Right ventricle myocardium superior (tissue), 1 donor: ENCODE measurements at places on chromosomes 1 and 21.

- DNase-seq = no peak
Measured at GRCh38 chr1:21687081-21687529, 17.9 kb upstream of the RAP1GAP start.

DNA sequence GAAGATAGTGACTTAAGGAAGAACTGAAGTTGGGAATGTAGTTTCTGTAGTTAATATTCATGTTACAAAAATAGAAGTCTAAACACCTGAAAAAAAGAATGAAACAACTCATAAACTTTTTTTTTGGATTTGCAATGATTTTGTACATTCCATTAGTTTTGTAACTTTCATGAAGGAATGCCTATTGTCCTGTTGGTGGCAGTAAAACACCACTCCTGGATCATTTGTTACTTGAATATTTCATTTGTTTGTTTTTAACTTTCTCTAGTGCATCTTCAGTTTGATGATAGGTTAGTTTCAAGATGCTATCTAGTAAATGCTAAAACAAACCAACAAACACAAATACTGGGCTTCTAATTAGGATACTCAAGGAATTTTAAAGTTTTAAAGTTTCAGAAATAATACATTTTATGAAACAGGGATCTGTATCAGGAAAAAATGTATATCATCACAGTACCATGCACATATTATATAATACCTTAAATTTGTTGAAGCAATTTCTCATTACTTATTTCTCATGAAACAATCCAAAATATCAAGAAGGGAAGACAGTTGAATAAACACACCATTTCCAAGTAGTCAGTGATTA, 229.7 kb upstream of the CACYBP start:
- no peak for DNase-seq

DNA sequence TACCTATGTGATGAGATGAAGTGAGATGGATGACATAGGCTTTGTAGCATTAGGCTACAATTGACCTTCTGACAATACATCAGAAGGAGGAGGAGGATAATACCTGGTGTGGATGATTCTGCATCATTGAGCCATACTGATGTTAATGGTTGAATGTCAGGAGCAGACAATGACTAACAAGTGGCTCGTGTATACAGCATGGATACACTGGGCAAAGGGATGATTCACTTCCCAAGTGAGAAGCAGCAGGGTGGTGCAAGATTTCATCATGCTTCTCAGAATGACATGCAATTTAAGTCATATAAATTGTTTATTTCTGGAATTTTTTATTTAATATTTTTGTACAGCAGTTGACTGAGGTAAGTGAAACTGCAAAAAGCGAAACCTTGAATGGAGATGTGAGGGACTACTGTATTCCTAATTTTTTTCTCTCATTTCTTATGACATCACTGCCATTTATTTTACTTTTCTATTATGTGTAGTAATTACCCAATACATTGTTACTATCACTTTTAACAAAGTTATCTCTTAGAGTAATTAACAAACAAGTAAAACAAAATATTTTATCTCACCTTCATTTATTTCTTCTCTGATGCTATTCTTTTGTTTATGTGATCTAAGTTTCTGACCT, 34.4 kb upstream of the COP1 start:
- no peak for DNase-seq

DNA sequence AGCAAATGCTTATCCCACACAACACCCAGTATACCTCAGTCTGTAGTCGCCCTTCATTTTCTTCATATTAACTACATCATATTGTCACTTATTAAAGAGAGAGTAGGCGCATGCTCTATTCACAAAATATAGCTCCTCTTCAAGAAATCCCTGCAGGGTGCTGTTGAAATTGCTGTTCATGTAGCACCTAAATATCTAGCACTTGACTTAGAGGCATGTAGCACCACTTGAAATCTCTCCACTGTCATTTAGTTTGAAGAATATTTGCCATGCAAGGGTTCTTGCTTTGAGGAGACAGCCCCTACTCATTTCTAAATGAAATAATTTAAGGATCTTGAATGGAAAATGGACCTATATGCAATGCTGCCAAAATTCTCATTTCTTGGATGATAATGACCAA, 20.9 kb upstream of the LRRC8B start:
- DNase-seq = no peak

- no peak for DNase-seq
Measured at GRCh38 chr1:244111027-244111426, 59.9 kb downstream of the ZBTB18 start.

- no peak for DNase-seq
Measured at GRCh38 chr1:232472485-232473041, 157.4 kb downstream of the SIPA1L2 start.

- DNase-seq = no peak
Measured at GRCh38 chr1:151843398-151843797, 3.8 kb upstream of the C2CD4D start.

- peak; percentile 72 for DNase-seq
Measured at GRCh38 chr1:39635205-39635870, 4.1 kb downstream of the HEYL start.

DNA sequence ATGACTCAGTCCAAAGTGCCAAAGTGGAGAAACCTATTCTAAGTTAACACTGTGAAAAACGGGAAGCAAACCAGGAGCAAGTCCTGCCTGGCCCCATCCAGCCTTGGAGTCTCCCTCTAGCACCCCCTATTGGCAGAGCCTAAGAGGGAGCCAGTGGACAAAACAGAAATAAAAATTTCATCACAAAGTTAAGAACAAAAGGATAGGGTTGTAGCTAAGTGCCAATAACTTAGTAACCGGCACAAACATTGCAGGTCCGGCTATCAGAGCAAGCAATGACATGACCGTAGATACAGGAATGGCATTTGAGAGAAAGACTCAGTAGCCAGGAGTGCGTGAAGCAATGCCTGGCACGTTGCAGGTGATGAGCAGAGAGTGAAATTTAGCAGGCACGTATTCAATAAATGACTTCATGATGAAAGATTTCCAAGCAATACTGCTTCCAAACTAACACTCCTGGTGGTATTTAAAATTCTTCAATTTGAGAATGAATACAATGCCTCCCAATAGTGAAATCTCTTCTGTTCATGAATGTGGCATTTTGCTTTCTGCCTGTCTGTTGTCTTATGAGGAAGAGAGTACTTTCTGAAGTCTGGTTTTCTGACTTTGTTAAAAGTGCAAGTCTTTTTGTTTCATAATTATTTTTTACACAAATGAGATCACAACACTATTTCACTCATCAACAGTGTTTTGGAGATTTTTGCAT, 391.0 kb downstream of the OMA1 start:
- peak; percentile 61 for DNase-seq

- no peak for DNase-seq
Measured at GRCh38 chr1:94864821-94865220, 44.7 kb downstream of the SLC44A3 start.

GRCh38 chr1:184030433-184031091, 7.0 kb downstream of the COLGALT2 start:
- DNase-seq = no peak

DNA sequence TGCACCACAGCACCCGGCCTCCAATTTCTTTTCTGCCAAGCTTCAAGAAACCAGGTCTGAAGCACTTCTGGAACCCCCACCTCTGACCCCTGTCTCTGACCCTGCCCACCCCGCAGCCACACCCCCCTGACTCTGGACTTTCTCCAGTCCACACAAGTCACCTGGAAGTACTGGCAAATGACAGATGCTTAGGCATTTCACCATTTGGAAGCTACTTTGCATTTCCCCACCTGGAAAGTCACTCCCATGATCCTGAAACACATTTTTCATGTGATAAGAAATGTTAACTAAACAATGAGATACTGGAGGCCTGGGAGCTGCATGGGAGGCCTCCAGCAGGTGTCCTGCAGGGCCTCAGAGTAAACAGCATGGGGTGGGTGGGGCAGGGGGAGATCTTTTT, 45.7 kb downstream of the NTPCR start:
- no peak for DNase-seq

DNA sequence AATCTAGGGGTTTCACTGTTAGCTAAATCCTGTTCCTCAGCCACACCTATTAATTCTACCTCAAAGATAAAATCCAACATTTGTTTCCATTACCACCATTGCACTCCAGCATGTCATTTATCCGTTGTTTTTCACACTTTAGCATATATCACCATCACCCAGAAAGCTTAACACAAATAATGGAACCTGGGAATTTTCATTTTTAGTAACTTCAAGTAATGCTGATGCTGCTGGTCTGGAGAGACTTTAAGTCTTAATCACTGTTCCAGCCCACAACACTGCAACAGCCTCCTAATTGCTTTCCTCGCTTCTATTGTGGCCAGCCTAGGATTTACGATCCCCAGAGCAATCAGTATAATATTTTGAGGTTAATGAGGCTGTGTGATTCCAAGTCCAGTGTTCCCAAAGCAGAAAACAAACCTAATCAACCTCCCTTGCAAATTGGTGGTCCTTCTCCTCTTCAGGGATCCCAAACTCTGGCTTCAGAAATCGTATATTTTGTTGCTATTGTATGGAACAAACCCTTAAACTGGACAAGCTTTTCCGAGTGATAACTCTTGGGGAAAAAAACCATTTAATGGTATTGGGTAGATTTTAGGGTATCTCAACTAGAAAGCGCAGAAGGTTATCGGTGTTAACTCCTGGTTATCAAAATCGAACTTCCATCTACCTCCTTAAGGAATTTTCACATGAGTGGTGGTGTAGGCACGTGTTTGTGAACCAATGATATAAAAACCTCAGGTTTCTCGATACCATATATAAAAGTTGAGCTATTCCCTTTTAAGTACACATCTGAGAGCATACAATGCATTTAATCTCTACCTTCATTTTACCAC, 50.0 kb upstream of the BOLA1 start:
- DNase-seq = no peak

- no peak for DNase-seq
Measured at GRCh38 chr1:19449454-19450228, 35.7 kb downstream of the CAPZB start.

DNA sequence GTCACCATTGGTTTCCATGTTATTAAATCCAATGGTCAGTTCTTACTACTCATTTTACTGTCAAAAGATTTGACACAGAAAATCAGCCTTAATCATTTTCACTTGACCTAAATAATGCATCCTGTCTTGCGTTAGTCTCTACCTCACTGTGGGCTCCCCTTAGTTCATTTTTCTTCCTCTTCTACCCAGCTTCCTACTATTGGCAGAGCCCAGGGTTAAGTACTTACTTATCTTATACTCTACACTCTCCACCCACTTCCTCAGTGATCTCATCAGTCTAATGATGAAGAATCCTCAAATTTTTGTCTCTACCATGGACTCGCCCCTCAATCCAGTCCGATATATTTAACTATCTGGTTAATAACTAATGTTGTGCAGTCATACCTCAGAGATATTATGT, 735.9 kb downstream of the KCNT2 start:
- no peak for DNase-seq

DNA sequence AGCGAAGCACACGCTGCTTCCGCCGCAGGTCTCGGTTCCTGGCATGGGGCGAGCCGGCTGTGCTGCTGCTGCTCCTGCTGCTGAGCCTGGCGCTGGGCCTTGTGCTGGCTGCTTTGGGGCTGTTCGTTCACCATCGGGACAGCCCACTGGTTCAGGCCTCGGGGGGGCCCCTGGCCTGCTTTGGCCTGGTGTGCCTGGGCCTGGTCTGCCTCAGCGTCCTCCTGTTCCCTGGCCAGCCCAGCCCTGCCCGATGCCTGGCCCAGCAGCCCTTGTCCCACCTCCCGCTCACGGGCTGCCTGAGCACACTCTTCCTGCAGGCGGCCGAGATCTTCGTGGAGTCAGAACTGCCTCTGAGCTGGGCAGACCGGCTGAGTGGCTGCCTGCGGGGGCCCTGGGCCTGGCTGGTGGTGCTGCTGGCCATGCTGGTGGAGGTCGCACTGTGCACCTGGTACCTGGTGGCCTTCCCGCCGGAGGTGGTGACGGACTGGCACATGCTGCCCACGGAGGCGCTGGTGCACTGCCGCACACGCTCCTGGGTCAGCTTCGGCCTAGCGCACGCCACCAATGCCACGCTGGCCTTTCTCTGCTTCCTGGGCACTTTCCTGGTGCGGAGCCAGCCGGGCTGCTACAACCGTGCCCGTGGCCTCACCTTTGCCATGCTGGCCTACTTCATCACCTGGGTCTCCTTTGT, 2.6 kb downstream of the TAS1R3 start:
- DNase-seq = no peak

- DNase-seq = no peak
Measured at GRCh38 chr1:90074566-90074965, 79.7 kb downstream of the ZNF326 start.

- DNase-seq = no peak
Measured at GRCh38 chr21:39258207-39258606, 55.2 kb downstream of the BRWD1 start.

- DNase-seq = no peak
Measured at GRCh38 chr1:165168467-165168866, 188.0 kb downstream of the LMX1A start.

GRCh38 chr1:44723064-44723463, 7.9 kb downstream of the RNU5D-1 start:
- DNase-seq = no peak

DNA sequence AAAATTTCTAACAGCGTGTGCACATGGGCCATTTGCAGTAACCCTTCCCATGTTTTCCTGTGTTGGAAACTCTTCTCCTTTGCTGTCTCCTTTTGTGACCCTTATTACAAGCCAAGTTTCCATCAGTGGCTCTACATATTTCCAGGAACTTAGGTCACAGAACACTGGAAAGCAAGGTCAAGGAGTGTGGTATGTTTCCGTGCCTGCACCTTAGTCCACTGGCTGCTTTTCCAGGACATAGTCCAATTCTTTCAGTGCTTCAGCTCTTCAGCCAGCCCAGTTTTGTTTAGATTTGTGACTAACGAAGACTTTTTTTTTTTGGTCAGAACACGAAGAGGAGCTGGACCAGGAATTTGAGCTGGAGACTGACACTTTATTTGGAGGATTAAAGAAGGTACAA, 33.8 kb downstream of the HHAT start:
- DNase-seq = no peak

DNA sequence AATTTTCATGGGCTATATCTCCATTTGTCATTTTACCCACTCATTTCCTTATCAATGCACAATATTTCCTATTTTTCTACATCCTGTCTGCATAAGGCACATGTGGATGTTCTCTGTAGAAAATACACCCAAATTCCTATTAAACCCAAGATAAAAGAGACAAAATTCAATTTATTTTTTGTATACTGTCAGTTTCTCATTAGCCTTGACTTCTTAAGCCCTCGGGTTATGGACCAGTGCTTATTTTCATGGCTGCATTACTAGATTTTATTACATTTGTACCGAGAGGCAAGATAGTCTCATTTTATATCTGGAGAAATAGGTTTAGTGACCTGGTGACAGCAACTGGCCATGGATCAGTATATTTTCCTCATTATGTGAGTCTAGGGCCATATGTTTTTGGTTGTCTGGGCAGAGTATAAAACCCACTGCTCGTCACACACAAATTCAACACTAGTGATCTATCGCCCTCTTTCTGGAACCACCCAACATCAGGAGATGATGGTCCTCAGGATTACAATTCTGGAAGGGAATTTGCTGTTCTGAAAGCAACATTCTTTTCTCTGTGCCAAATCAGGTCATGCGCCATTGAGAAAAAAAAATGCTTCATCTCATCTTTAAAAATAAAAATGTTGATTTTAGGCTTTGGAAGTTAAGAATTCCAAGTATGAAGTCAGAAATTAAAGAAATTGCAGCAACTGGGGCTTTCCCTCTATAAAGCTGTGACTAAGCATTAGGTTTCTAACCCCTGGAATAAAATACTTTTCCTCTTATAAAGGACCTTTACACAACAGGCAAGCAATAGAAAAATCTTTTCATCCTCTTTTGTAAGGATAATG, 81.4 kb downstream of the ASTN1 start:
- no peak for DNase-seq
